Activated T-helper 1 cell treated with anti-CD3 and anti-CD28 coated beads, Interleukin-12 subunit alpha, Interleukin-12 subunit beta, Interleukin-2, Interleukin-4 antibody, amounts not matched to agents 30 ng/mL and 10 ng/mL and 1 ng/mL, durations not matched to agents 14 hours and 24 hours and 36 hours (primary cell): ENCODE measurements at places on chromosomes 4 and X. TPM values are rescaled to one million over a fixed set of nuclear protein-coding genes. Genes with fewer than 3 reads are reported as not detected.

Gene SYP
- total RNA-seq: 2.9 and 3.3 TPM in 2 replicates

DNA sequence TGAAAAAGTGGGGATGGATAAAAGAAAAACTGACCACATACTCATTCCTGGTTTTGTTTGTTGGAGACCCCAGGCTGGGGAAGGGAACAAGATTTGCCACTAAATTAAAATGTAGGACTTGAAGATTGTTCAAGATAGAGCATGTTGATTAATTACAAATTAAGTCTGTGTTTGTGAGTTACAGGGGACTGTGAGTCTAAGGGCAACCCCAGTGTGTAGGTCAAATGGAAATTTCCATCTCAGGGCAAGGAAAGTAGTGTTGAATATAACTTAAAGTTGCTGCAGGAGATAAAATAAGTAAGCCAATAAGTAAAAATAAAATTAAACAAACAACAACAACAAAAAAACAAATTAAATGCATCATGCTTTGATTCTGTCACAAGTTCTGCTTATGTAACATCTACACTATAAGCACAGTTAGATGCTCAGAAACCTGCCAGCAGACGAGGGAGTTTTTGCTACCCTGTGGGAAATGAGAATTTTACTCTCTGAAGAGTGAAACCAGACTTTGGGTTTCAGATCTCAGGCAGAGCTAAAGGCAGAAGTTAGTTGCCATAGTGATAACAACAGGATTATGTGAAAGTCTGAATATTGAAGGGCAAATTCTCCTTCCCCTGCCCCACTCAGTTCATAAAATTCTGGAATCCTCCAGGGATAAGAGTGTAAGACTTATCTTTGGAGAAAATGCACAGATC is 352.3 kb downstream of the GRXCR1 start:
- no peak for DNase-seq

DNA sequence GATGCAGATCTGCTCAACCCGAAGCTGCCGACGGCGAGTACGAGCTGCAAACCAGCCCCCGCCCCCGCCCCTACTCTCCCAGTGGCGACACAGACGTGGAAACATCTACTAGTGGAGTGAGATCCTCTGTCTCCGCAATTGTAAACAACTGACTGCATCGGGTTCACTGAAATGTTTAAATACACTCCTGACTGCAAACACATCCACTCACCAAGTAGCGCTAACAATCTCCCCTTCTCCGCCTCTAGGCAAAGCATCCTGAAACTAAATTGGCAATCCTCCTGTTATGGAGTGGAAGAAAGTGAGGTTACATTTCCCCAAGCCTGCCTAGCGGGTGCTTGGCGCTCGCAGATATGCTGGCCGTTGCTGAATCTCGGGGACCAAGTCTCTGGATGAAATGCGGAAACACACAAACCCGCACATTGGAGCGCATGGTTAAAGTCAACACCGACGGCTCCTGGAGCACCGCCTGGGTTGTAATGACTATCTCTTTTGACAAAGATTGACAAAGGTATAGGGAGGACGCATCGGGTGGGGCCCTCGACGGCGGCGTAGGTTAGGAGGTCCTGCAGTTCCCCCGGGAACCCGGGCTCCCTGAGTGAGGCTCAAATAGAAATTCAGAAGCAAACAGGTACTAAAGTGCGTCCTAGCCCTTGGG is 117.0 kb upstream of the TEX13C start:
- no peak for DNase-seq

Gene AKAP14
- not detected in 2 replicates for total RNA-seq

GRCh38 chrX:70922774-70923473 is 8.0 kb downstream of the SLC7A3 start:
- no peak for DNase-seq

DNA sequence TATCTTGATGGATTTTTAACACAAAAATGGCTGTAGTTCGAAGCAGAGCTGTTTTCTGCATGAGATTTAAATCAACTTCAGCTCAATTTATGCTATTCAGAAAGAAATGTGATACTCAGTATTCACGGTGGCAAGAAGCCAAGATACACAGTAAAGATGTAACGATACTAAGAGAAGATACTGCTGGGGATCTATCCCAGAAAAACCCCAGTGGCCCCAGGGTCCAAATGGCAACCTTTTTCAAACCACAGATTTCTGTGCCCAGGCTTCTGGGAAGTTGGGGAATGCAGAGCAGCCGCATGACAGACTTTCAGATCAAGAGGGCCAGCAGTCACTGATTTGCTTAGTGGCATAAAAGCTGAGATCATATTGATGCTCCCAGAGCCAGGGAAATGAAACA is 353.9 kb downstream of the AFF2 start:
- DNase-seq: no peak

Gene COL25A1
- not detected in 2 replicates for total RNA-seq

Gene DDX53
- total RNA-seq: not detected in 2 replicates

GRCh38 chrX:141724186-141724585 is 25.6 kb upstream of the SPANXD start:
- no peak for DNase-seq

DNA sequence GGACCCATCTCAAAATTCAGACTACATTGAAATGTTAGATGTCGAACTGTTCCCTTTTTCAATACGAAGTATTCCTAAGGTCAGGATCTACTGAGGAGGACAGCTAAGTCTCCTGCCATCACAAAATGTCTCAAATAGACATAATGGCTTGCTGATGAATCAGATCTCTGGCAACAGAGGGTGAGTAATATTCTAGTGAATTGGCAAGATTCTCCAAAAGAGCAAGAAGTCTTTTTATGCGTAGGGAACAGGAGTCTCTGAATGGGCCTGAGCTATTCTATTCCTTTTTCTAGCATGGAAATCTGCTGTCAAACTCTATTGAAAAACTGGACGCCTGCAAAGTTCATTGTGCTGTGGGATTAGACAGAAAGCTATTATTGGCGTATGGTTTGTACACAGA is 145.4 kb downstream of the FNIP2 start:
- no peak for DNase-seq

- no peak for DNase-seq
These were observed 405 bp upstream of the ZAR1 start for GRCh38 chr4:48489683-48490011.

Gene GABRG1
- total RNA-seq: not detected in 2 replicates

GRCh38 chr4:73615613-73616012 is 4.6 kb downstream of the RASSF6 start:
- no peak for DNase-seq

- DNase-seq: no peak
These were observed 41.8 kb downstream of the RPS6KA3 start for GRCh38 chrX:20224814-20225487.

- no peak for DNase-seq
These were observed 6.3 kb downstream of the MAGEB1 start for GRCh38 chrX:30253257-30253656.

GRCh38 chr4:107094976-107095375 is 58.9 kb upstream of the DKK2 start:
- DNase-seq: no peak

- no peak for DNase-seq
These were observed 375.3 kb downstream of the IDS start for GRCh38 chrX:149129767-149130166.
